Thoracic aorta (tissue), 2 donors: ENCODE measurements at places on chromosomes 16 and 17.
A peak's percentile ranks its signal among the peaks of the same experiment; 100 is the strongest.

DNA sequence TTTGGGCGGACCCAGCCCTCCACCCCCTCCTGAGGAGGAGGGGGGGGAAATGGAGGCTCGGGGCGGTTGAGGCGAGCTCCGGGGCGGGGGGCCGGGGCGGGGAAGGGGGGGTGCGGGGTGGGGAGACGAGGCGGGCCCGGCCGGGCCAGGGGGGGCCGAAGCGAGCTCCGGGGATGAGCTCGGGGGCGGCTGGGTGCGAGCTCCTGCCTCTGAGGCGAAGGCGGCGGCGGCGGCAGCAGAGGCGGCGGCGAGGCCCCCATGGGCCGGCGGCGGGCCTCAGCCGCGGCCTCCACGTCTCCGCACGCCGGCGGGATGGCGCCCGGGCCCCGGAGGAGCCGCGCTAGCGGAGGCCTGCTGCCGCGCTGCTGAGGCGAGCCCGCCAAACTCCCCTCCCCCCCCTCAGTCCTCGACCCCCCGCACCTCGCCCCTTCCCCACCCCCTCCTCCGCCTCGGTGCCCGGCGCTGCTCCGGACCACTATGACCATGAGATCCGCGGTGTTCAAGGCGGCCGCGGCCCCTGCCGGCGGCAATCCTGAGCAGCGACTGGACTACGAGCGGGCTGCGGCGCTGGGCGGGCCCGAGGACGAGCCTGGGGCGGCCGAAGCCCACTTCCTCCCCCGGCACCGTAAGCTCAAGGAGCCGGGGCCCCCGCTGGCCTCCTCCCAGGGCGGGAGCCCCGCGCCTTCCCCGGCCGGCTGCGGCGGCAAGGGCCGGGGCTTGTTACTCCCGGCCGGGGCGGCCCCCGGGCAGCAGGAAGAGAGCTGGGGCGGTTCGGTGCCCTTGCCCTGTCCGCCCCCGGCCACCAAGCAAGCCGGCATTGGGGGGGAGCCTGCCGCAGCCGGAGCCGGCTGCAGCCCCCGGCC is 596 bp downstream of the MSL1 start:
- H3K27me3 ChIP-seq: no peaks in the 10 kb centered on the region
- no peak for DNase-seq
- peak overlapping the region; percentile 97 for H3K27ac ChIP-seq
- H3K4me3 ChIP-seq: peak overlapping the region; percentile 100
- peaks cover 33% of the 10 kb centered on the region for H3K4me1 ChIP-seq

GRCh38 chr17:68352041-68352440 is 60.7 kb downstream of the ARSG start:
- H3K4me1 ChIP-seq: peaks cover 6% of the 10 kb centered on the region
- no peak overlapping the region for H3K27ac ChIP-seq
- no peak for DNase-seq
- H3K36me3 ChIP-seq: no peaks in the 10 kb centered on the region
- H3K4me3 ChIP-seq: no peak overlapping the region

GRCh38 chr17:49433000-49433694 is 18.5 kb upstream of the PHB1 start:
- no peak overlapping the region for H3K4me3 ChIP-seq
- no peaks in the 10 kb centered on the region for H3K4me1 ChIP-seq
- no peaks in the 10 kb centered on the region for H3K27me3 ChIP-seq
- H3K36me3 ChIP-seq: no peaks in the 10 kb centered on the region
- no peak for DNase-seq

GRCh38 chr17:62935523-62935922 is 30.5 kb upstream of the TANC2 start:
- H3K27me3 ChIP-seq: no peaks in the 10 kb centered on the region
- H3K27ac ChIP-seq: no peak overlapping the region
- no peaks in the 10 kb centered on the region for H3K36me3 ChIP-seq

GRCh38 chr16:56257239-56257638 is 66.0 kb downstream of the GNAO1 start:
- H3K36me3 ChIP-seq: no peaks in the 10 kb centered on the region
- DNase-seq: no peak
- no peak overlapping the region for H3K27ac ChIP-seq
- H3K4me3 ChIP-seq: no peak overlapping the region
- H3K27me3 ChIP-seq: no peaks in the 10 kb centered on the region

DNA sequence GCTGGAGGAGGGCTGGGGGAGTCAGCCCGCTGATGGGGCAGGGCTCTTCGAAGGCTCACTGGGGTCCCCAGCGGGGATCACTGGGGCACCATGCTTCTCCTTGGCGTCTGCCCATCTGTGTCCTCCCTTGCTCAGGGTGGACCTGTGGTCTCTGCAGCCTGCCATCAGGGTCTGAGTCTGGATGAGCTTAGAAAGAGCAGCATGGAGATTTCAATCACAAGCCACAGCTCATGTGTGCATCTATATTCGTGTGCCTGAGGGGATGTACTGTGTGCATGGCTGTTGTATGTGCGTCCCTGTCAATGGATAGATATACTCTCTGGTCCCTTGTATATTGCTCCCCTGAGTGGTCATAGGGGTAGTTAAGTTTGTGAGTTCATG is 126.6 kb upstream of the SDK2 start:
- H3K4me3 ChIP-seq: peak overlapping the region; percentile 6
- no peaks in the 10 kb centered on the region for H3K36me3 ChIP-seq
- DNase-seq: no peak
- no peaks in the 10 kb centered on the region for H3K27me3 ChIP-seq

DNA sequence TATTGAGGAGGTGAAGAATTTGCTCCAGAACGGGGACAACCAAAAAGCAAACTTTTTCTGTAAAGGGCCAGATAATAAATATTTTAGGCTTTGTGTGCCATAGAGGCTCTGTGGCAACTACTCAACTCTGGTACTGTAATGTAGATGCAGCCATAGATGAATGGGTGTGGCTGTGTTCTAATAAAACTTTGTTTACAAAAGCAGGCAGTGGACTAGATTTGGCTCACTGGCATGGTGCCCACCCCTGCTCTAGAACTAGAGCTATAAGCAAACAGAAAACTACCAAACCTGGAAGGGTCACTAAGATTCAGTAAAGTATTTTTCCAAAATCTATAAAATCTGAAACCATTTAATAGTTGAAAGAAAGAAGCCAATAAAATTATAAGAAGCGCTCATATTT is 24.6 kb upstream of the SMURF2 start:
- no peak overlapping the region for H3K27ac ChIP-seq
- H3K27me3 ChIP-seq: no peaks in the 10 kb centered on the region
- DNase-seq: no peak
- H3K36me3 ChIP-seq: no peaks in the 10 kb centered on the region
- H3K4me3 ChIP-seq: no peak overlapping the region

DNA sequence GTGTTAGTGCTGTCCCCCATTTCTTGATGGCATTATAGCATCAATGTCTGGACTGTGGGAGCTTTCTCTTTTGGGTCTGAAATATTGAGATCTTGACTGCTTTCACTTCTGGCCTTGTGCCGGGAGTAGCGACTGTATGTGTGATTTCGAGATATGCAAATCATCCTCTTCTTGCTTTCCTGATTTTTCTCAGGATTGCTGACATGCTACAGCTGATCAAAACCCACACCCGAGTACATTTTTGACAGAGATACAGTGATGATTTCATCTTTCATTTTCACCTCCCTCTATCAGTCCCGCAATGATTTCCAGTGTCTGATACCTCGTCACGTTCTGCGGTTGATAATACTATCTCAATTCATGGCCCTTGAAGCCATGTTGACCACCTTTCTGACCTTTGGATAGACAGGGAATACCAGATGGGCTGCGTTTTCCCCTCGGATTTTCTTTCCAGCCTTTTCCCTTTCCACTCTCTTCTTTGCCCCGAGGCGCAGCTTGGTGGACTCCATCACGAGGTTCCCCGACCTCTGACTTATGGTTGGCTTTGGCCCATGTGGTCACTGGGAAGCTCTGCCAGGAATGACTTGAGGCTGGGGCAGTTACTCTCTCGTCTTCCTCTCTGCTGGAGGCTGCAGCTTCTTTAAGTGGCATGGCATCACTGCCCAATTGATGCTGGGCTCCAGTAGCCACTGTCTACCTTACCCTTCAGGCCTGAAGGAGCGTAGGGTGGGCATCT is 184.4 kb downstream of the SNX29 start:
- H3K27me3 ChIP-seq: no peaks in the 10 kb centered on the region
- H3K4me3 ChIP-seq: no peak overlapping the region
- DNase-seq: no peak
- no peak overlapping the region for H3K27ac ChIP-seq
- no peaks in the 10 kb centered on the region for H3K36me3 ChIP-seq

- H3K4me3 ChIP-seq: no peak overlapping the region
- H3K36me3 ChIP-seq: no peaks in the 10 kb centered on the region
- H3K4me1 ChIP-seq: no peaks in the 10 kb centered on the region
- no peaks in the 10 kb centered on the region for H3K27me3 ChIP-seq
These were observed 18.4 kb downstream of the SOX9 start for GRCh38 chr17:72139212-72139611.

GRCh38 chr16:59260892-59261291 is 526.8 kb upstream of the GOT2 start:
- no peak for DNase-seq
- H3K4me3 ChIP-seq: no peak overlapping the region
- no peak overlapping the region for H3K27ac ChIP-seq
- no peaks in the 10 kb centered on the region for H3K27me3 ChIP-seq
- no peaks in the 10 kb centered on the region for H3K4me1 ChIP-seq

- no peak for DNase-seq
- H3K36me3 ChIP-seq: no peaks in the 10 kb centered on the region
- H3K4me3 ChIP-seq: no peak overlapping the region
- no peaks in the 10 kb centered on the region for H3K27me3 ChIP-seq
These were observed 87.0 kb upstream of the RPRML start for GRCh38 chr17:47066095-47066494.
